Stimulated activated CD8-positive, alpha-beta memory T cell treated with anti-CD3 and anti-CD28 coated beads, Interleukin-4, amount 100 ng/mL, for 4 hours (primary cell): ENCODE measurements at places on chromosomes 6 and 20.

DNA sequence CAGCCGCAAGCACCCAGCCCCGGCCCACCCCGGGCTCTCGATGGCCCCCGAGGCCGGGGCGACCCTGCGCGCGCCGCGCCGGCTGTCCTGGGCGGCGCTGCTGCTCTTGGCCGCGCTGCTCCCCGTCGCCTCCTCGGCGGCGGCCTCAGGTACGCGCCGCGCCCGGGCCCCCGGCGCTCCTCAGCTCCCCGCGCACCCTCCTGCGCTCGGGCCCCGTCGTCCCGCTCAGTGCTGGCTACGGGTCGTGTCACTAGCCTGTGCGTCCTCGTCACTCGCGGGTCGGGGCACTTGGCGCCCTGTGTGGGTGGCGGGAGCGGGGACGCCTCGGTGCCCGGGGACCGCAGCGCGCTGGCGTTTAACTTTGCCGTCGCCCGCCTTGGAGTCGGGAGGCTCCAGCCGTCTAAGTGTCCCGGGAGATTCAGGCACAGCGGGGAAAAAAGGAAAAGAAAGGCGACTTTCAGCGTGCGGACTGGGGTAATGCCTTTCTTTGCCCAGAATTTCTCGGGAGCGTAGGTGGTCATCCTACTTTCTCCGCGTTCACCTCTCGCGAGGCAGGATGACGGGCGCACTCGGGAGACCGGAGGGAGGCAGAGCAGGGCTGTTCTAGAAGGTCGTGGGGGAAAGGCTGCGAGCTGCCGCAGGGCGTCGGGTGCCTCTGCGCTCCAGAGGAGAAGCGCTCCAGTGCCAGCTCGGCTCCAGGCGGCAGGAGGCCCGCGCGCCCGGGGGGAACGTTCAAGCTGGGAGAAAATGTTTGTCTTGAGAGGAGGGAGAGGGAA, 545 bp downstream of the FNDC1 start:
- DNase-seq, result no peak

DNA sequence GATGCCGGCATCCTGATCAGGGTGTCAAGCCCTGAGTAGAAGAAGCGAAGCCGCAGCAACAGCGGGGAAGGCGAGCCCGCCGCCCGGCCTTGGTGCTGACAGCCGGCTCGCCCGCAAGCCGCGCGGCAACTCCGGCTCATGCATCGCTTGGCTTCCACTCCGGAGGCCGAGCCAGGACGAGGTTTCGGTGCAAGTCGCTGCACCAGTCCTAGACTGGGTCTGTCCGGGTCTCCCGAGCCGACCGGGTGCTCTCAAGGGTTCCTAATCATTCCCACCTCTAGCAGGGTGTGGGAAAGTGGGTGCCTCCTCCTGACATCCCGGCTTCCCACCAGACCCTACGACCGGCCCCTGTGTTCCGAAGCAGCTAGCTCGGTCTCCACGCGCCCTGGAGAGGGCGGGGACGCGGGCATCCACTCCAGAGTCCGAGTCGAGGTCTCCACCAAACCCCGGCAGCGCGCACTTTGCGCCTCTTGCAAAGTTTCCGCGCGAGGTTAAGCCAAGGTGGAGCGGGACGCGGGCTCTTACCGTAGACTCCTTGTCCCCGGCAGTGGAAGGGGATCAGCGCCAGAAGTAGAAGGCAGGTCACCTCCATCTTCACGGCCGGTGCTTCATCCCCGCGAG, 1.4 kb downstream of the MDGA1 start:
- DNase-seq, result no peak

GRCh38 chr6:156010-156409, 136.3 kb upstream of the DUSP22 start:
- DNase-seq, result no peak

GRCh38 chr6:44969446-44970185, 358.5 kb upstream of the RUNX2 start:
- DNase-seq, result no peak

DNA sequence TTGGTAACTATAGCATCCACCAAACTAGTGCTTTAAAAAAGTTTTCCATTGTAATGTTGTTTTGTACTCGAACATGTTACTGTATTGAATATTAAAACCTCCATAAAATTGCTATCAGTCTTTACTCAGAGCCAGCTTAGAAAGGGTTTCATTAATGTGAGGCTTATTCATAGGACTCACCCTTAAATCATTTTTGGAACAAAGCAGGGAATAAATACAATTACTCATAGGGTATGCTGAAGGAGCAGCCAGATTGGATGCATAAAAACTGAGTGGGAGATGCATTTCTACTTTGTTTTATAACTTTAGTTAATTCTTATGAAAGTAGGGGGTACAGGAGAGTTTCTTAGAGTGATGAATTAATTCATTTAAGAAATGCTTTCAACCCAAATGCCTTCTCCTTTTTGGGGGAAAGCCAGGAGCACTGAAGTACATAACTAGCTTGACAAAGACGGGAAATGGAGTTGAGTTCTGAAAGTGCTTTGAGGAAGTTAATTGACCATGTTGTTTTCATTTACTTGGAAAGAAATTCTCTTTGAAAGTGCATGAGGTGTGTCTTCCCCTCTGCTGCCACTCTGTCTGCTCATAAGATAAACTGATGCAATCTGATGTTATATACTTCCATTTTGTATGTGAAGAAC, 90.3 kb downstream of the RNF144B start:
- no peak for DNase-seq

DNA sequence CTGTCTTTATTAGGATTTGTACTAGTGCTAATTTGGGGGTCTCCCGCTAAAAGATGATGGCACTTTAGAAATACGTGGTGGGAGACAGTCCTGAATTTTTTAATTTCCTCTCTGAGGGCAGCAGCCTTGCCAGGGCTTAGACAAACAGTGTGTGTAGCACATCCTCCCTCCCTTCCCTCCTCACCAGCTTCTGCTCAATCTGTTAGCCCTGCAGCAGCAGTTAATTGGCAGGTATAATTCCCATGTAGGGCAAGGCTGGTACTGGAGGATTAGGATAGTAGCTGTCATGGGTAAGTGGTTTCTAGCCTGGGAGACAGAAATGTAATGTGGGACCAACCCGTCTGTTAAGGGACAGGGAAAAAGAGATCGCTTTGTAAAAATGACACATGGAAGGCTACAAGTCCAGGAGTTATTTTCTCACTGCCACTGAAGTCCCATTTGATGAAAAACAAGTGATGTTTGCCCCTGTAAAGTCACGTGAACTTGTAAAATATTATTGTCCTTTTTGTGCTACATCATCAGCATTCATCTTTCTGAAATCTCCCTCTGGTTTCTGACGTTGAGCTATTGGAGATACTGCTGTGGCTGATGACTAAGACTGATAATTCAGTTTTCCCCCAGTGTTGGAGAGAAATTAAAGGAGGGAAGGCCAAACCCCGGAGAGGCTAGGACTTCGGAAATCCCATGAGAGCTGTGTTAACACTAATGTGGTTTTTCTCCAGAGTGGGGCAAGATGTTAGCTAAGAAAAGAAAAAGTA, 40.6 kb downstream of the CTNNBL1 start:
- no peak for DNase-seq

DNA sequence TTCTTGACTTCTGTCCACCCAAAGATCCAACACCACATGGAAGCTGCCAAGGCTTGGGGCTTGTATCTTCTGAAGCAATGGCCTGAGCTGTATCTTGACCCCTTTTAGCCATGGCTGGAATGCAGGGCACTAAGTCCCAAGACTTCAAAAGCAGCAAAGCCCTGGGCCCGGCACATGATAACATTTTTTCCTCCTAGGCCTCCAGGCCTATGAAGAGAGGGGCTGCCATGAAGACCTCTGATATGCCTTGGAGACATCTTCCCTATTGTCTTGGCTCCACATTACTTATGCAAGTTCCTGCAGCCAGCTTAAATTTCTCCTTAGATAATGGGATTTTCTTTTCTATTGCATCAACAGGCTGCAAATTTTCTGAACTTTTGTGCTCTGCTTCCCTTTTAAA, 1252.6 kb upstream of the CITED2 start:
- no peak for DNase-seq

DNA sequence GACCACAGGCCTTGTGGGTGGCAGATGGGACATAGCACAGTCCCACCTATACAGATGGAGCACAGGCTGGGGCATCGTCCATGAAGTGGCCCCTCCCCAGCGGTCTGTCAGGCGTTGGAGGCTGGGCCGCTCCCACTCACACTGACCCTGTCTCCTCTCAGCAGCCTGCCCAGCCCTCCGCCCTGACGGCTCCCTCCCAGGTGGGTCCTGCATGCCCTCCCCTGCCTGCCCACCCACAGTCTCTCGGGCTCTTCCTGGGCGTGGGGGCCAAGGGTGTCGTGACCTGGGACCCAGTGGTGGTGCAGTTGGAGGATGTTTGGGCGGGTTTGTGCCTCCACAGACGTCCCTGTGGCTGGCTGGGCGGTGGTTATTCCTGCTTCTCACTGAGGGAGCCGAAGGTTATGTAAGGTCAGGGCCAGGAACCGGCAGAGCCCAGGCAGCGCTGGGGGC, 22.3 kb downstream of the COL20A1 start:
- no peak for DNase-seq

DNA sequence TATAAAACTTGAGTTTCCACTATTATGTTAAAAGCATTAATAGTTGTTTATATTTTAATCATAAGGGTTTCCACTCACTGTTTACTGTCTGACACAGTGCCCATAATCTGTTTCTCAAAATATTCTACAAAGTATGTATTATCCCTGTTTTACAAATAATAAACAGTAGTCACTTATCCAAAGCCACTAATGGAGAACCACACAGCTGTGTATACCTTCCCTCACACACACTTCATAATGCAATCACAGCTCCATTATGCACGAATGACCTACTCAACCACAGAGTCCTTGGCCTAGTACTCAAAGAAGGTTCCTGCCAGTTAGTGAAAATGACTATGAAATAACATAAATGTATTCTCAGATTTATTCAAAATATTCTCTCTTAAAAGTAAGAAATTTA, 103.1 kb downstream of the EPB41L2 start:
- DNase-seq, result no peak

DNA sequence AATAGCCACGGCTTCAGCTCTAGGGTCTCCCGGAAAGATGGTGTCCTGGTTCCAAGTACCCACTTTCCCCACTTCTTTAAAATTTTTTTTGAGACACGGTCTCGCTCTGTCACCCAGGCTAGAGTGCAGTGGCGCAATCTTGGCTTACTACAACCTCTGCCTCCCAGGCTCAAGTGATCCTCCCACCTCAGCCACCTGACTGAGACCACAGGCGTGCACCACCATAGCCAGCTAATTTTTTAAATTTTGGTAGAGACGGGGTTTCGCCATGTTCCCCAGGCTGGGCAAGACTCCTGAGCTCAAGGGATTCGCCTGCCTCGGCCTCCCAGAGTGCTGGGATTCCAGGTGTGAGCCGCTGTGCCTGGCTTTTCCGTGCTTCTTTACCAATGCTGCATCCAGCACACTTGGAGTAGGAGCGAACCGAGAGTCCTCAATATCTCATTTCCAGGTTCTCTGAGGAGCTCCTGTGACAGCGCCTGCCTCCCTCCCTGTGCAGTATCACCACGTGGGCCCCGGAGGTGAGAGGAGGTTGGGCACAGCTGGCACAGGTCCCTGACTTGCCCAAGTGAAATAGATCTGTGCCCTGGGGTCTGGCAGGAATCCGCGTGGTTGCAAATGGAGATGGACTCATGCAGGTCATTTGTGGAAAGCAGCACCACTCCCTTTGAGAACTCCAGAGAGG, 37.3 kb downstream of the EZR start:
- no peak for DNase-seq

GRCh38 chr6:111478064-111478476, 4.9 kb downstream of the REV3L start:
- no peak for DNase-seq

- DNase-seq, result no peak
Observed at GRCh38 chr6:154754152-154754551, 20.9 kb downstream of the SCAF8 start.

DNA sequence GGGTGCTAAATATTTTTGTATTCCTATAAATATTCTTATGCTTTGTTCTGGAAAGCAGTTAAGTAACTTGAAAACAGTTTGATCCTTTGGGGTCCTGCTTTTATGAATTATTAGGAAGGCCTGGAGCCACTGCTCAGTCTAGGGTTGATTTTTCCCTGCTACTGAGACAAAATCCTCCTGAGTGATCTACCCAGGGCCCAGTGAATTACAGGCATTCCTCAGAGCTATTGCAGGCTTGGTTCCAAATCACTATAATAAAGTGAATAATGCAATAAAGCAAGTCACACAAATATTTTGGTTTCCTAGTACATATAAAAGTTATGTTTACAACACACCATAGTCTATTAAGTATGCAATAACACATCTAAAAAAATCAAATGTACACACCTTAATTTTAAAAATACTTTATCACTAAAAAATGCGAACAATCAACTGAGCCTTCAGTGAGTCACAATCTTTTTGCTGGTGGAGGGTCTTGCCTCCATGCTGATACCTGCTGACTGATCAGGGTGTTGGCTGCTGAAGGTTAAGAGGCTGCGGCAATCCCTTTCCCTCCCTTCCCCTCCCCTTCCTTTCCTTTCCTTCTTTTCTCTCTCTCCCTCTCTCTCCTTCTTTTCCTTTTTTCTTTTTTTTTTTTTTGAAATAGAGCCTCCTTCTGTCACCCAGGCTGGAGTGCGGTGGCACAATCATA, 43.0 kb downstream of the DNAAF9 start:
- no peak for DNase-seq

GRCh38 chr6:29926413-29927274, 15.7 kb upstream of the HLA-A start:
- DNase-seq, result peak; percentile 65

DNA sequence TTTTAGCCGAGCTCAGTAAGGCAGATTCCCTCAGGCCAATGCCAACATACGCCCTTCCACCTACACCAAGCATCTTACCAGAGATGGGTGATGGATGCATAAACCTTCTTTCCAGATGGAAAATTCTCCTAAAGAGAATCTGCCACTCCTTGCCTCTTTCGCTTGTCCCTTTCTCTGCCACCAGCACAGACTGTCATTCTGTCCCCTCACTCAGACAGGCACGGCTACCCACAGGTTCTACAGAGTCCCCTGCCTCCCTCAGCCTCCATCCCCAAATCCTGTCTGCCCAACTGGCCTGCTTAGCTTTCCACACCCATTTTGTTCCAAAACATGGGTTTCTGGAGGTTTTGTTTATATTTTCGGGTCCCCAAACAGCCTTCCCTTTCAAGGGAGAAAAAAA, 12.7 kb upstream of the FOXF2 start:
- DNase-seq, result no peak

- no peak for DNase-seq
Observed at GRCh38 chr20:49851231-49851705, 38.6 kb downstream of the SLC9A8 start.

- no peak for DNase-seq
Observed at GRCh38 chr6:20335872-20336271, 65.8 kb upstream of the E2F3 start.

DNA sequence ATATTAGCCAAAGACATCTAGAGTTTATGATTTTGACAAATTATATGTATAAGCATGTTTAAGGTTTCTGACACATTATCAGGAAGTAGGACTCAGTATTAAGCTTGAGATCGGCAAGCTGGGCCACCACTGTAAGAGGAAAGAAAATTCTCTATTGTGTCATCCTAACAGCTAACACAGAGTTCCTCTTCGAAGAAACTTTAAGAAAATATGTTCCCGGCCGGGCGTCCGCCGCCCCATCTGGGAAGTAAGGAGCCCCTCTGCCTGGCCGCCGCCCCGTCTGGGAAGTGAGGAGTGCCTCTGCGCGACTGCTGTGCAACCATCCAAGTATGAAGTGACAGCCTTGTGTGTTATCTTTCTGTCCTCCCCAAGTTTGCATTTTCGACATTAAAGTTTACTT, 23.0 kb downstream of the USP49 start:
- no peak for DNase-seq

- DNase-seq, result no peak
Observed at GRCh38 chr20:41225091-41225490, 87.7 kb downstream of the PLCG1 start.

GRCh38 chr6:43426928-43427405, 374 bp upstream of the ABCC10 start:
- DNase-seq, result no peak
